ENCODE measurements at places on chromosomes 6 and 20.

DNA sequence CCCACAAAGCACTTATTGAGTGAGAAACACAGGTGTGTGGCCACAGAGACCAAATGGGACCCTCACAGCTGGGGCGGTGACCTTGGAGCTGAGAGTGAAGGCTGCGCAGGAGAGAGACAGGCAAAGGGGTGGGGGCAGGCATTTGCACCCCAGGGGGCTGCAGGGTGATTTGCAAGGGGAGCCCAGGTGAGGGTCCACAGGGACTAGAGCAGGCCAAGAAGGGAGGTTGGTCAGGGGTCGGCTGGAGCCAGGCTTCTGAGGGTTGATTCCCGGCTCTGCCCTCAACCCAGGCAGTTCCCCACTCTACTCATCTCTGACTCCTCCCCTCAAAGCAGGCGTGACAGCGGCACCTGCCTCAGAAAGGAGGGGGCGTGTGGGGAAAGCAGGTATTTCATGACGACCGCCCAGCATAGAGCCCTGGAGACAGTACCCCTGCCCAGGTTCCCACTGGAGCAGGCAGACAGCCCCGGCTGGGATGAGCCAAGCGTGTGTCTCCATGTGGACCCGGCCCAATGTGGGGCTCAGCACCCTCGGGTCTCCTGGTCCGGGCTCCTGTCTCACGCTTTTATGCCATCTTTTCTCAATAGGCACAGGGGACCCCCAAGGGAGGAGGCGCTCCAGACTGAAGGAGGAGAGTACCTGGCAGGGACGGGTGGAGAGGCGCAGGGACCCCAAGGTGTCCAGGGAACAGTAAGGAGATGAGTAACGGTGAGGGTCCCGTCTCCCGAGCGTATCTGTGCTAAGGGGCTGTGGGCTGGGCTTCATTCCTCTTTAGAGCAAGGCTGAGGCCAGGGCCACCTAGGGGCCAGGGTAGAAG, 3.1 kb upstream of the MRGBP start:
- DNase-seq: no peak

DNA sequence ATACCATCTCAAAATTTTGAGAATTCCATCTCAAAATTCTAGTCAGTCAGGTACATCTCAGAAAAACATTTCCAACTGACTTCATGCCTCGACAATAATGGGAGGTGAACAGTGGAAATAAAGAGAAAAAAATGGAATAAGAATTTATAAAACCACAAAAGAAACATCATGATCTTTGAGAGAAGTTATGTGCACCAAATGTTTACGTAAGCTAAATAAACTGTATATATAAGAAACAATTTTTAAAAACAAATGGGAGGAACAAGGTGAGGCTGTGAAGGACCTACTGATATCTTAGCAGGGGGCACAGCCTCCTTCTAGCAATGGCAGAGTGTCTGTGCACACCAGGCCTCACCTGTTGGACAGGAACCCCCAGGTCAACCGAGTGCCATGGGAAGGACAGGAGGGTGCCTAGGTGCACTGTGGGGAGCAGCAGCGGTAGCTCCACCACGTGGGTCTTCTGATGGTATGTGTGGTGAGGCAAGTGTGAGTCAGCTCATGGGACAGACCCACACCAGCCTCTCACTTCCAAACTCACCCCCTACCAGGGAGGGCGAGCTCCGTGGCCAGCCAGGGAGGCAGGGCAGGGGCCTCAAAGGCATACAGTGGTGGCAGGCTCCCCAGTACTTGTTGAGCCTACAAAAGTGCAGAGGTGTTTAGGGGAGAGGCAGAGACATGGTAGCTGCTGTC, 23.2 kb downstream of the DIDO1 start:
- no peak for DNase-seq

DNA sequence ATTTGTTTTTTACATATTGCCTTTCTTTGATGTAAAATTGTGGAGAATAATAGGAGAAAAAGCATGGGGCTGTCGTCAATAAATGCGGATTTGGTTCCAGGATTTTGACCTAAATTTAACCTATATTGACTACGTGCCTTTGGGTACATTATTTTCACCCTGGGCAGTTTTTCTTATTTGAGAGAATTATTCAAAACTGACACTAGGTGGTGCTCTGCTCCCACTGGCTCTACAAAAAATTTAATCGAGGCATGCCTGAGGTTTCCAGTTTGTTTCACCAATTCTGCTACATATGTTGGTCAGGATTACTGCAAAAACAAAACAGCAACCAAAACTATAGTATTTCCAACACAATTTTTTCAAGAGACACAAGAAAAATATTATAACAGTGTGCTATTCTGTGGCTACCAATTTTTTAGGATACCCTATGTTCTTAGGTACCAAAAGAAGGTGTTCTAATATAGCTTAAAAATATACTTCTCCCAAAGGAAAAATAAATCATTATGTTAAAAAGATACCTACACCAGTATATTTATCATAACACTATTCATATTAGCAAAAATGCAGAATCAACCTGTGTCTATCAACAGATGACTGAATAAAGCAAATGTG, 48.6 kb upstream of the FABP7 start:
- peak; percentile 70 for DNase-seq

DNA sequence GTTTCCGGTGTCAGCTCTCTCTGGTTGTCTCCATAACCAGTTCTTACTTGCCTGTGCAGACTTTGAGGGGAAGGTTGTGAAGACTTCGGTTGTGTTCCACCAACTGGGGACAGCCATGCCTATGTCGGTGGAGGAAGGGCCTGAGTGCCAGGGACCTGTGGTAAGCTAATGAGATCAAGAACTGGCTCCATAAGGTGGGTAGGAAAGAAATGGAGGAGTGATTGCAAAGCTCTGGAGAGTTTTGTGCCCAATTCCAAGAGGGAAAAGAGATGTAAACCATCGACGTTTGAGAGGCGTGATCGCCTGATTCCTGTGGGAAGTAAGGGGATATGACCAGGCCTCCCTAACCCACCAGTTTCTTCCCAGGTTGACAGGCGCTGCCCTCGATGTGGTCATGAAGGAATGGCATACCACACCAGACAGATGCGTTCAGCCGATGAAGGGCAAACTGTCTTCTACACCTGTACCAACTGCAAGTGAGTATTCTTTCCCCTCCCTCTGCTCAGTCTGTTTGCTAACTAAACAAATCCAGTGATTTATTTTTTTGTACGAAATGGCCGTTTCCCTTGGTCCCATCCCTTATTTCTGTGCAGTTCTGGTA, 893 bp downstream of the POLR1H start:
- DNase-seq: no peak

- DNase-seq: no peak
These were observed 16.5 kb upstream of the NNAT start for GRCh38 chr20:37504404-37505096.

DNA sequence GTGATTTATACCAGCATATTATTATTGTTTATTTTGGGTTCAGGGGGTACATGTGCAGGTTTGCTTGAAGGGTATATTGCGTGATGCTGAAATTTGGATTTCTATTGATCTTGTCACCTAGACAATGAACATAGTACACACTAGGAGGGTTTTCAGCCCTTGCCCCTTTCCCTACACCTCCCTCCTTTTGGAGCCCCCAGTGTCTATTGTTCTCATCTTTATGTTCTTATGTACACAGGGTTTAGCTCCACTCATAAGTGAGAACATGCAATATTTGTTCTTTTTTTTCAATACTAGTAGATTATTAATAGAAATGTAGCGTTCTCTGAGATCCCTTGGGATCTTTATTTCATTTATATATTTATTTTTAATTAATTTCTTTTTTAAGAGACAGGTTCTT, 79.2 kb upstream of the MRAP2 start:
- DNase-seq: no peak

DNA sequence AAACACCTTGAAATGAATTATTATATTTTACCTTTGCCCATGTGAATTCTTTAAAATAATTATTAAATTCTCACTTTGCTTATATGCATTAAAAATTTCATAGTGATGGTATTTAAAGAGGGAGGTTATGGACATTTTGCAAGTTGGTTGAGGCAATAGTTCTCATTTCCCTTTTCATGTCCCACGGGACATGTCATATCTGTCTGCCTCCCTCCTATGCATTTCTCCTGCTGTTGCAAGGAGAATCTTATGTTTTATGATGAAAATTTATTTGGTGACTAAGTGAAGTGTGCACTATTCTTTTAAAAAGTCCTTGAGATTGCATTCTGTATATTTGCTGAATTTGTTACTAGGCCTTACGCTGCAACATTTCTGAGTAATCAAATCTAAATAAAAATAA, 67.2 kb downstream of the UTRN start:
- DNase-seq: peak; percentile 92

GRCh38 chr20:16433293-16433580, 140.0 kb downstream of the KIF16B start:
- DNase-seq: no peak
